Airway epithelial cell (primary cell): ENCODE measurements at places on chromosomes 12 and 14. TPM values are rescaled to one million over a fixed set of nuclear protein-coding genes. Genes with fewer than 3 reads are reported as not detected.

CCDC38 gene
- not detected in 2 replicates for total RNA-seq

KLRB1 gene
- not detected in 2 replicates for total RNA-seq

ACVRL1 gene
- total RNA-seq = 0.35 TPM in 1 of 2 replicates, not detected in the other

ADAM21 gene
- total RNA-seq = 0.14 and 1.2 TPM in 2 replicates

AMHR2 gene
- not detected in 2 replicates for total RNA-seq

KRT4 gene
- 102 and 129 TPM in 2 replicates for total RNA-seq

ANKRD33 gene
- total RNA-seq = not detected in 2 replicates

TDRD9 gene
- 0.74 and 0.92 TPM in 2 replicates for total RNA-seq

PTCSC3 gene
- not detected in 2 replicates for total RNA-seq

DNAJC22 gene
- 0.35 and 0.84 TPM in 2 replicates for total RNA-seq

AQP6 gene
- total RNA-seq = 0.14 TPM in 1 of 2 replicates, not detected in the other

SLC25A21 gene
- total RNA-seq = 1.9 and 3.8 TPM in 2 replicates

TESPA1 gene
- not detected in 2 replicates for total RNA-seq

SOAT2 gene
- total RNA-seq = 0.07 TPM in 1 of 2 replicates, not detected in the other

ALG10B gene
- 4.2 and 9.2 TPM in 2 replicates for total RNA-seq

MED13L gene
- total RNA-seq = 16.6 and 33.6 TPM in 2 replicates

BRAP gene
- total RNA-seq = 11.1 and 13.3 TPM in 2 replicates

B4GALNT1 gene
- 0.71 and 1.1 TPM in 2 replicates for total RNA-seq

TAS2R19 gene
- 0.65 TPM in 1 of 2 replicates, not detected in the other for total RNA-seq

LUM gene
- 0.60 and 2.8 TPM in 2 replicates for total RNA-seq
